Left ventricle myocardium inferior (tissue), 1 donor: ENCODE measurements at places on chromosomes 12 and 14. TPM values are rescaled to one million over a fixed set of nuclear protein-coding genes. Genes with fewer than 3 reads are reported as not detected.

SERPINA12 gene
- total RNA-seq = not detected

RHEBL1 gene
- total RNA-seq = not detected

PZP gene
- 0.36 TPM for total RNA-seq

ZC3H14 gene
- 44.1 TPM for total RNA-seq

CISTR gene
- 2.1 TPM for total RNA-seq

PSMC1 gene
- total RNA-seq = 121 TPM

CRIP2 gene
- total RNA-seq = 1,068 TPM
